ENCODE measurements at places on chromosomes 6 and 20.

GRCh38 chr6:122817766-122818165 lies 28.7 kb downstream of the SMPDL3A start:
- no peak for DNase-seq

DNA sequence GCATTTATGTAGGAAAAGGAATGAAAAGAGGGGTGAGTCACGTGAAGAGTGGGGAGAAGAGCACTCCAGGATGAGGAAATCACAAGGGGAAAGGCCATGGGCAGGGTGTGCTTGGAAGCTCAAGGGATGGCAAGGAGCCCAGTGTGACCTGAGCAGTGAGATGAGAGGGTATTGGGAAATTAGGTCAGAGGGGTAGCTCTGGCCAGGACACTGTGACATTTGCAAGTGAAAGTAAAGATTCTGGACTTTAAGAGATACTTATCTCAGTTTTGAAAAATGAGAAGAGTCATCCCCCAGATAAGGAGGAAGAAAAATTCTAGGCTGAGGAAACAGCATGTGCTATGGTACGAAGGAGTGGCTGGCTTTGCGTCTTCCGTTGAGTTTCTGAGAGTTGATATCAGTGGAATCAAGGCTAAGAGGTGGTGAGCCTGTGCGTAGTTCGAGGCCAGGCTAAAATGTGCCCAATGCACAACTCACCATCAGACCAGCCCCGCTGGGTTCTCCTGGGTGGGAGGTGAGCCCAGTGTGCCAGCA lies 79.9 kb downstream of the GCLC start:
- DNase-seq = no peak

DNA sequence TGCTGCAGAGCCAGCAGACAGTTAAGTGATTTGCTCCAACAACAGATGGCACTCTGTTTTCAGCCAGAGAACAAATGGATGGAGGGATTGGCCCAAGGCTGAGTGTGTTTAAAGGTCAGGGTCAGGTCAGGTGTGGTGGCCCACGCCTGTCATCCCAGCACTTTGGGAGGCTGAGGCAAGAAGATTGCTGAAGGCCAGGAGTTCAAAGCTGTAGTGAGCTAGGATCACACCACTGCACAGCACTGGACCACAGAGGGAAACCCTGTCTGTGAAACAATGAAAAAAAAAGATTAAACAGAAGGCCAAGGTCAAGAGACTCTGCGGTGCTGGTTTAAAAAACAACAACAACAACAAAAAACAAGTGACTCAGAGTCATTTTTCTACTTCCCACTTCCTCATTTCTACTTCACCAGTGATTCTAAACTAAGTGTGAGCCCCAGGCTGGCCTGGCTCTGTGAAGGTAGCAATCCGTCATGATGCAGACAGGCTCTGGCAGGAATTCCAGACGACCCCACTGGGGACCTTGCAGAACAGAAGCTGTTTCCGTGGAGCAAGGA lies 42.5 kb upstream of the ARMC2 start:
- no peak for DNase-seq

- no peak for DNase-seq
Observed at GRCh38 chr6:98824162-98824901, 10.0 kb upstream of the POU3F2 start.

- DNase-seq = no peak
Observed at GRCh38 chr6:43970068-43970912, 157.0 kb downstream of the MRPL14 start.

- DNase-seq = no peak
Observed at GRCh38 chr6:15267221-15267620, 21.4 kb downstream of the JARID2 start.

DNA sequence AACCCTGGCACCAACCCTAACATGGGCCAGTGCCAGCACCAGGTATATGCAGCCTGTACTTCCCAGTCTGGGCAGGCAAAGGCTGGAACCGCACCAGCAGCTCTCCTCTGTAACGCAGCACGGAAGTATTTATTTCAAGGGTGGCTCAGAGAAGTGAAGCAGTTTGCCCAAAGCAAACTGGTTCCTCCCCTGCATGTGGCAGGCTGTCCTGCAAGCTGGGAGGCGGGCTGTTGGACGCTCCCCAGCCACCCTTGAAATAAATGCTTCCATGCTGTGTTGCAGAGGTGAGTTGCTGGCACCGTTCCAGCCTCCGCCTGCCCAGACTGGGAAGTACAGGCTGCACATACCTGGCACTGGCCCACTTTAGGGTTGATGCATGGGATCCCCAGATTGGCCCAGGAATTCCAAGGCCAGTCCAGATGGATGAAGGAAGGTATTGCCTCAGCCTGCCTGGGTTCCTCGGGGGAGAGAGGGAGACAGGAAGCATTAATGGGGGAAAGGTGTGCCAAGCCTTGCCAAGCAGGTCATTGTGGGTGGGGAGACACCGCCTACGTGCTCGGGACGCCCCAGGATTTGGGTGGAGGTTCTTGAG lies 49.8 kb downstream of the PPARD start:
- no peak for DNase-seq

GRCh38 chr20:51363378-51363777 lies 179.1 kb downstream of the NFATC2 start:
- no peak for DNase-seq

DNA sequence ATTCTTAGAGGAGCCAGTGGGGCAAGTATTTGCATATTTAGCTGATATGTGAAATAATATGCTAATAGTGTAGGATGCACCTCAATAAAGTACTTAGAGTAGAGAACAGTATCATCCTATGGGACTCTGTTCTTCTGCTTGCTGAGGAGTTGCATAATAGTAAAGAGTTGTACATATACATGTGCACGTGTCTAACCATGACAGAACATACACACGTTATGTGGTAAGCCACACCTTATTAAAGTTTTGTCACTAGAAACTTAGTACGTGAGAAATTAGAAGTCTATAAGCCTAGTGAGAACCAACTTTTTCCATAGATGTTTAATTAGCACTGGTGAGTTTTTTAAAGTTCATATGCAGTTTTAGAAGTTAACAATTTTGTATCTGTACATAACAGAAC lies 80.7 kb downstream of the L3MBTL3 start:
- no peak for DNase-seq

DNA sequence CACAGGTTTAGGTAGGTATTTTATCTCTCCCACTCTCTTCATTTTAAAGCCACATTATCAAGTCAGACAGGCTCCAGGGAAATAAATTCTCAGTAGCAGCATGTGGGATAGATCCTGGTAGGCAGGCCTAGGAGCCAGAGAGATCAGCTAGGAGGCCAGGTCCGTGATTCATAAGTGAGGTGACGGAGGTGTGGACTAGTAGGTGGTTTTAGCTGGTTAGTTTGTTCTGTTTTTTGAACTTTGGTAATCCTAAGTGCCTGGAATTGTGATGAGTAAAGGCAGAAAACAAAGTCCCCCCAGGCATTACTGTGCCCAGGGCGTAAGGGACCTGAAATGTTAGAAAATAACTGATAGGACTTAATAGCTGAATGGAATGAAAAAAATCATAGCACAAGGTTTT lies 53.6 kb upstream of the E2F3 start:
- no peak for DNase-seq

GRCh38 chr6:151263967-151264366 lies 24.2 kb downstream of the AKAP12 start:
- no peak for DNase-seq

DNA sequence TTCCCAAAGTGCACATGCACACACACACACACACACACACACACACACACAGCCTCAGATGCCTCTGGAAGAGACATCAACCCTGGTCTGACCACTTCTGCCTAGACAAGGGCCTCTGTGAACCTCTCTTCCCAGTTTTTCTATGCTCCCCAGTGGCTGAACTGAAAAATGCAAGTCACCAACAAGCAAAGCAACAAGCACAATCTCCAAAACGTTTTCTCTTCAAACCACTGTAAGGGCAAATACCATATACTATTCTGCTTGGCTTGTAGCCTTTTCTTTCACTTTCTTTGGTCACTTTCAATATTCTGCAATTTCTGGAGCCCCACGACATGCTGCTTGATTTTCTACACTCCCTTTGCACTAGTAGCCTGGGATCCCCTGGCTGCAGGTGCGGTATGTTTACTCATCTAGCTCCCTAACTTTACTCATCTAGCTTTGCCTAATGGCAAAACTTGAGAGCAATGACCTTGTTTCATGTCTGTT lies 121.4 kb upstream of the DST start:
- DNase-seq = no peak

DNA sequence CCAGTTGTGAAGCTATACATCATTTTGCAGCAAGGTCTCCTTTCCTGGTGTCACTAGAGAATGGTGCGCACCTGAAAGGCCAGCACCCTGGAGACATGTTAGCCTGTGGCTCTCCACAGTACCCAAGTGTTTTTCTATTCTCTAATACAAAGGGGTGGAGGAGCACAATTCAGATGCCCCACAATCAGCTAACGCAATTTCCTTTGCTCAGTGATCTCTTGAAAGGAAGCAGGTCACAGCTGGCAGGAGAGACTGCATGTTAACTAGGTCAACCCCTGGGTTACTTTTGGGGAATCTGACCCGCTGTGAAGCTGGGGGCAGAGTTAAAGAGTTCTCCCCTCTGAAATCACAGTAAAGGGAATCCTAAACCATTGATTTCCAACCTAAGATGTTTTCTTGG lies 92.5 kb downstream of the B3GAT2 start:
- DNase-seq = no peak

DNA sequence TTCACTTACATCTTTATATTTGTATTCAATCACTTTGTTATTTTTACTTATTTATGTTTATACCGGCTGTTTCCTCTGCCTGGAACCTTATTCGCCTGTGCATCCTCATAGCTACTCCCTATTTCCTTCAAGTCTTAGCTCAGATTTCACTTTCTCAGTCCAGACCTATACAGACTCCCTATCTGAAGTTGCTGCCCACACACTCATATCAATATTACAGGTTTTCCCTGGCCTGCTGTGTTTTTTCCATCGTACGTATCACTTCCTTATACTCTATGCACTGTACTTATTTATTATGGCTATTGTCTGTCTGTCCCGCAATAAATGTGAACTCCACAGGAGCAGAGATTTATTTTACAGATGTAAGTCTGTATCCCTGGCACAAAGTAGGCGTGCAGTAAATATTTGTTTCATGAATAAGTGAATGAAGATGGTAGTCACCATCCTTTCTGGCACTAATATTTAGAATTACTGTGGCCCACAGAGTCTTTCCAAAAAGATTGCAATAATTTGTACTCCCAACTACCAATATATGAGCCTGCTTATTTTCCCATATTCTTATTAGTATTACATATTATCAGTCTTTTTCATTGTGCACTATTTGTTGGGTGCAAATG lies 64.9 kb downstream of the TNFAIP3 start:
- DNase-seq = no peak

All from activated CD8-positive, alpha-beta T cell treated with anti-CD3 and anti-CD28 coated beads for 36 hours (primary cell).